ENCODE measurements at places on chromosomes 5 and 9. TPM values are rescaled to one million over a fixed set of nuclear protein-coding genes. Genes with fewer than 3 reads are reported as not detected.

The FSD1L gene
- total RNA-seq, result 4.2 TPM

The TAF11L10 gene
- not detected for total RNA-seq

The PFN3 gene
- not detected for total RNA-seq

The CYLC2 gene
- total RNA-seq, result not detected

The IL13 gene
- not detected for total RNA-seq

The SPINK1 gene
- total RNA-seq, result 14.3 TPM

The HRH2 gene
- 3.8 TPM for total RNA-seq

The HMMR gene
- 1.4 TPM for total RNA-seq

The TNC gene
- 31.5 TPM for total RNA-seq

The ZNF169 gene
- total RNA-seq, result 14.7 TPM

The GABRP gene
- total RNA-seq, result not detected

The NIM1K gene
- total RNA-seq, result 4.7 TPM

The SFXN1 gene
- total RNA-seq, result 5.2 TPM

The DDX4 gene
- not detected for total RNA-seq

The ANKRD55 gene
- total RNA-seq, result 1.00 TPM

The CERT1 gene
- 22.3 TPM for total RNA-seq

The SLC1A3 gene
- total RNA-seq, result 235 TPM

The PRXL2C gene
- total RNA-seq, result 28.9 TPM

The SLC4A9 gene
- total RNA-seq, result not detected

The QRFP gene
- total RNA-seq, result not detected

The PCDHB16 gene
- total RNA-seq, result 4.9 TPM

The NUP214 gene
- total RNA-seq, result 35.3 TPM

The BTF3 gene
- total RNA-seq, result 294 TPM

The GLRA1 gene
- not detected for total RNA-seq

The CTXN3 gene
- total RNA-seq, result not detected

The CORO2A gene
- 22.8 TPM for total RNA-seq

The COL15A1 gene
- total RNA-seq, result 2.6 TPM

The SPATA31E1 gene
- total RNA-seq, result not detected

The LHX6 gene
- 2.8 TPM for total RNA-seq

The ADAMTS13 gene
- total RNA-seq, result 9.4 TPM

The MARCOL gene
- total RNA-seq, result not detected

The PCDHGC3 gene
- 61.7 TPM for total RNA-seq

The DMRT3 gene
- total RNA-seq, result not detected

The SOX30 gene
- not detected for total RNA-seq

The ACTBL2 gene
- total RNA-seq, result not detected

The LCN15 gene
- total RNA-seq, result not detected

The IFNA13 gene
- not detected for total RNA-seq

The IL5 gene
- not detected for total RNA-seq

The GABRA1 gene
- total RNA-seq, result not detected

The FCHSD1 gene
- total RNA-seq, result 10.2 TPM

The HRCT1 gene
- 10.2 TPM for total RNA-seq

The SPAAR gene
- 12.2 TPM for total RNA-seq

The CD180 gene
- 1.0 TPM for total RNA-seq

The LVRN gene
- total RNA-seq, result not detected

The IRX4 gene
- not detected for total RNA-seq

The HIGD2A gene
- 46.5 TPM for total RNA-seq

The SPINK6 gene
- total RNA-seq, result not detected
